ENCODE measurements at places on chromosomes 6 and 20. TPM values are rescaled to one million over a fixed set of nuclear protein-coding genes. Genes with fewer than 3 reads are reported as not detected.
A peak's percentile ranks its signal among the peaks of the same experiment; 100 is the strongest.

DNA sequence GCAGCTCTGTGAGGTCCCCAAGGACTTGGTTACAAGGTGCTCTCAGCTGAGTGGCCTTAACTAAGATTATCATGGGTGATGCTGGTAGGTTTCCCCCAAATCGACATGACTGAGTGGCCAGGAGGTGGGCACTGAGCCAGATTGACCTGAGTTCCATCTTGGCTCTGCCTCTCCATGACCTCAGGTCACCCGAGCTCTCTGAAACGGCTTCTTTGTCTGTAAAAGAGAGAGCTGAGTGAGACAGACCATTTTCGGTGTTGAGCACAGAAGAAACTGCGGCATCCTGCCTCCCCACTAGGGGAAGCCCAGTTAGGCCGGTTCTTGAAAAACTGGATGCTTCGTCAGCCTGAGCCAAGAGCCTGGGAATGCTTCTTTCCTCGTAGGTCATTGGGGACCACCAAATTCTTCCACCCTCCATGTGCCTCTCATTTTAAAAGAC, 14.1 kb upstream of the STX16 start:
- no peak overlapping the region for H3K27ac ChIP-seq
- peaks cover 11% of the 10 kb centered on the region for H3K4me1 ChIP-seq
- H3K36me3 ChIP-seq, result no peaks in the 10 kb centered on the region
- no peaks in the 10 kb centered on the region for H3K27me3 ChIP-seq

DNA sequence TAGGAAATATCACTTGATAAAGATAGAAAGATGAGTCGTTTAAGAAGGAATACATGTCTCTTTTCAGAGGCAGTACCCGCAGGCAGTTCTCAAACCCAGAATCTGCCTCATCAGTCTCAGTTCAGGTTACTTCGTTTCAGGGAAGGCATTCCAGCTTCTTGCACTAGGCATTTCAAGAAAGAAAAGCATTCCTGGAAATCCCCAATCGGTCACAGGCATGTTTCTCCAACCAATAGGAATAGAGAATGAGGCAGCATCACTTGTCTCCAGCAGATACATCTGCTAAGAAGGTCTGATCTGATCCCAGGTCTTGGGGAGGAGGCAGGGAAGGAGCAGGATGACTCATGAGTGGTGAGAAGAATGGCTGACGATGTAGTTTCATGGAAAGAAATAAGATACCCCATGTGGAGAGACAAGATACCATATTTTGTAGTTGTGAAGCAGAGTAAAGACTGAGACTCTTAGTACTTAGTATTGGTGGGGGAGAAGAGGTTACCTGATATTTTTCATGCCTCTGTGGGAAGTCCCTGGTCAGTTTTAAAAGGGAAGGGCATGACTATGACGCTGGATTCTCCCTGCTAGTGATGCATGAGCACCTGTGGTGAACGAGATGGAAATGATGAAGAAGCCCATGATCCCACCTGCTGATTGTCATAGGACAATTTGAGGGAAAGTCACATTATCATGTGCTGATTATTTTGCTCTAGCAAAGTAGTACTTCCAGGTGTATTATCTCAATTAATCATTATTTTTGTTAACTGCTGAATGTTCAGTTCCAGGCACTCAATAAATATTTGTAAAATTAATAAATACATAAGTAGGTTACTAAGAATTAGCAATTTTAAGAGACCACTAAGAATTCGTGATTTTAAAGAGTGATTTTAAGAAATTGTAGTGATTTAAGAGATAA, 20.3 kb upstream of the HLA-DRB1 start:
- no peak for DNase-seq
- H3K4me3 ChIP-seq, result no peak overlapping the region
- no peaks in the 10 kb centered on the region for H3K27me3 ChIP-seq
- no peaks in the 10 kb centered on the region for H3K36me3 ChIP-seq

Gene FOXQ1
- 0.18 TPM for total RNA-seq

DNA sequence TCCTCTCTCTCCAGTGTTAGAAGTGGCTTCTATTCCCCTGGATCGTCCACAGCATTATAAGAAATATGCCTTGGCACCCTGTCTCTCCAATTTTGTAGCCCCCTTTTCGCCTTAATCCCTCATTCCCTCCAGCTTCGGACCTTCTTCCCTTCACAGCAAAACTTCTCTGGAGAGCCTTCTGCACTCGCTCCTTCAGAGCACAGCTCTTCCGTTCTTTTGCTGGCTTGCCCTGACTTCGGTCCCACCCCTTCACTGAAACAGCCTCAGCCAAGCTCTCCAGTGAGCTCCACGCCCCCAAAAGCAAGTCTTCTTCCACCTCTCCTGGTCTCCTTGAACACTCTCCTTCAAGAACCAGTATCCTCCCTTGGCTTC, 134.7 kb upstream of the RNF24 start:
- no peaks in the 10 kb centered on the region for H3K36me3 ChIP-seq
- peaks cover 2% of the 10 kb centered on the region for H3K4me1 ChIP-seq
- no peak overlapping the region for H3K27ac ChIP-seq
- no peak for DNase-seq

Gene PTGIS
- total RNA-seq, result 38.3 TPM

Gene MYH7B
- 2.6 TPM for total RNA-seq

DNA sequence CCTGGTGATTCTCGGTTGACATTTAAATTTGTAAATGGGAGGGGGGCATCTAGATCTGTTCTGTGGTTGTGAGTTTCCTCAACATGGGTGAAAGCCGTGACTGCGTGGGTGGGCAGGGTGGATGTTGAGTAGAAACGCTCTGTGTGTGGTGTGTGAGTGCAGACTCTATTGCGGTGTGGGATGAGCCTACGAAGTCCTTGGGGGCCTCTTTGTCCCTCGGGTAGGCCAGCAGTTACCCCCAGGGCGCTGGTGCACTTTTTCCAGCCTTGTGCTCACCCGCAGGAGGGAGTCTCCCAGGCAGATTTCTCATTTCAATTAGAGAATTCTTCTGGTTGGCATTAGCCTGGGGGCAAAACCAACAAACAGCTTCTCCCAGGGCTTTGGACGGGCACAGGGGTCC, 10.6 kb downstream of the TOX2 start:
- H3K27me3 ChIP-seq, result no peaks in the 10 kb centered on the region
- DNase-seq, result no peak
- H3K4me1 ChIP-seq, result no peaks in the 10 kb centered on the region
- H3K27ac ChIP-seq, result no peak overlapping the region
- H3K4me3 ChIP-seq, result no peak overlapping the region

DNA sequence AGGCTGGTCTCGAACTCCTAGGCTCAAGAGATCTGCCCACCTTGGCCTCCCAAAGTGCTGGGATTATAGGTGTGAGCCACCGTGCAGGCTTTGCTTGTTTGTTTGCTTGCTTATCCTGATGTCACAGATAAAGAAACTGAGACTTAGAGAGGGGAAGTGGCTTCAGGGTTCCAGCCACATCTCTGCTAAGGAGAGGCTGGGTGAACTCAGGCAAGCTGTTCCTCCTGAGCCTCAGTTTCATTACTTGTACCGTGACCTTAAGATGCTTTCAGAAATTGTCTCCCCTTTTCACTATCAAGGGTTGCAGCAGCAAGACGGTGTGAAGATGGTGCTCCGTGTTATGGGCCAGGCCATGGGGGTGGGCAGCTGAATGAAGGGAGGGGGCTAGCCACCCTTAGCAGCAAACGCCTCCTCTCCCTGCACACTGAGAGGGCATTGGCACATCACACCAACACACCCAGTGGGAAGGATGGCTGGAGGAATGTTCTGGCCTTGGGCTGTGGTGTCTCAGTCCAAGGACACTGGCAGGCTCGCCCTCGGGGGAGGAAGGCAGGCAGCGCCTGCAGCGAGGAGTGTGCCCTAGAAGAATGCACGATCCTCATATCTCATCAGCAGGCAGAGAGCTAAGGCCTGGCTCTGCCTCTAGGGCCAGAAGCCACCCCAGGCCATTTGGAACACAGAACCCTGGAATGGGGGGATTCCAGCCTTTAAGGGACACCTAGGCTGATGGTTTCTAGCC, 48.2 kb upstream of the TLDC2 start:
- no peak overlapping the region for H3K27ac ChIP-seq
- no peak overlapping the region for H3K4me3 ChIP-seq
- H3K4me1 ChIP-seq, result peaks cover 24% of the 10 kb centered on the region

DNA sequence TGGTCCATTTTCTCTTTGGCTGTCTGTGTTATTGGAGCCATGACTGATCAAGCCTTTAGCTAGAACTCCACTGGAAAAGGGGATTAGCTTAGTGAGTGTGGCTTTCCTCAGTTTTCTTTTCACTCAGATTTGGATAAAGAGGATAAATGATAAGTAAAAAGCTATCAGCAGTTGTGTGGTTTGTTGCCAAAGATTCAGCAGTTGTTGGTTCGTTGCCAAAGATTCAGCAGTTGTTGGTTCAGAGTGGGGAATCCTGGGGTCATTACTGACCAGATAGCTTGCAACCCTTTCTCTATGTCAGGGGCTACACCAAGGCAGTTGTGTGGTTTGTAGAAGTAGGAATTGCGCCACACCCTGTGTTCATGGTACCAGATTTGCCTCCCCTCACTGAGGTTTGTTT, 107.7 kb upstream of the SCP2D1 start:
- DNase-seq, result no peak
- no peaks in the 10 kb centered on the region for H3K36me3 ChIP-seq
- no peaks in the 10 kb centered on the region for H3K27me3 ChIP-seq
- no peaks in the 10 kb centered on the region for H3K4me1 ChIP-seq

Gene TMC2
- 0.07 TPM for total RNA-seq

Gene LRRC73
- 1.2 TPM for total RNA-seq

Gene EYS
- total RNA-seq, result not detected

DNA sequence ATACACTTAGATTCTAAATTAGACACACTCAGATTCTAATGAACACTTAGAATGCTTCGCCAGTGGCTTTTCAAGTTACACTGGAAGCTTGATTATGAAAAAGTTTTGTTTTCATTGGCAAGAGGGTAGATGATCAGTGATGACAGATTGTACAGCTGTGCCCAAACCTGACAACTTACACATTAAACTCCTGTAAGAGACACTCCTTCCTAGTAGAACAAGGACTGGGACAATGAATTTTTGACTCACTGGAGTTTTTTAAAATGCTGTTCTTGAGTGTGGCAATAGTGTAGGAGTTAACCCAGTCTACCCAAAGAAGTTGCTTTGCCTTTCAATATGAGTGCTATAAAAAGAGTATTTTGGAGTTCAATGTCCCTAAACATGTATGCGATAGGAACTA, 140.8 kb downstream of the SLC16A10 start:
- no peaks in the 10 kb centered on the region for H3K27me3 ChIP-seq
- H3K36me3 ChIP-seq, result no peaks in the 10 kb centered on the region
- no peaks in the 10 kb centered on the region for H3K4me1 ChIP-seq
- H3K4me3 ChIP-seq, result no peak overlapping the region
- H3K27ac ChIP-seq, result no peak overlapping the region

- DNase-seq, result no peak
- H3K27me3 ChIP-seq, result no peaks in the 10 kb centered on the region
- H3K36me3 ChIP-seq, result no peaks in the 10 kb centered on the region
- H3K4me3 ChIP-seq, result no peak overlapping the region
- no peaks in the 10 kb centered on the region for H3K4me1 ChIP-seq
These were observed 172.3 kb upstream of the CST7 start for GRCh38 chr20:24776755-24777271.

- H3K4me3 ChIP-seq, result no peak overlapping the region
- no peaks in the 10 kb centered on the region for H3K4me1 ChIP-seq
- H3K27me3 ChIP-seq, result no peaks in the 10 kb centered on the region
- no peak for DNase-seq
- H3K27ac ChIP-seq, result no peak overlapping the region
- no peaks in the 10 kb centered on the region for H3K36me3 ChIP-seq
These were observed 318.0 kb upstream of the PTCHD4 start for GRCh38 chr6:48429021-48429420.

GRCh38 chr20:17841751-17842215, 126.8 kb downstream of the SNX5 start:
- DNase-seq, result peak; percentile 73
- no peak overlapping the region for H3K27ac ChIP-seq
- H3K4me1 ChIP-seq, result peaks cover 25% of the 10 kb centered on the region
- no peaks in the 10 kb centered on the region for H3K36me3 ChIP-seq

GRCh38 chr6:11903645-11904044, 108.5 kb upstream of the HIVEP1 start:
- H3K36me3 ChIP-seq, result no peaks in the 10 kb centered on the region
- no peak overlapping the region for H3K4me3 ChIP-seq
- no peaks in the 10 kb centered on the region for H3K27me3 ChIP-seq
- DNase-seq, result no peak
- no peaks in the 10 kb centered on the region for H3K4me1 ChIP-seq

Gene SLC17A3
- not detected for total RNA-seq

Gene PHACTR3
- 9.0 TPM for total RNA-seq

- H3K27me3 ChIP-seq, result peaks cover 5% of the 10 kb centered on the region
- no peak overlapping the region for H3K27ac ChIP-seq
- no peak overlapping the region for H3K4me3 ChIP-seq
- H3K36me3 ChIP-seq, result no peaks in the 10 kb centered on the region
- no peak for DNase-seq
These were observed 77.6 kb upstream of the STXBP5 start for GRCh38 chr6:147126618-147127022.

GRCh38 chr6:26571592-26572296, 25.0 kb upstream of the ABT1 start:
- H3K4me1 ChIP-seq, result no peaks in the 10 kb centered on the region
- no peaks in the 10 kb centered on the region for H3K36me3 ChIP-seq
- peak overlapping the region; percentile 37 for H3K4me3 ChIP-seq
- peak overlapping the region; percentile 43 for H3K27ac ChIP-seq
- DNase-seq, result no peak
- H3K27me3 ChIP-seq, result no peaks in the 10 kb centered on the region

Gene VSX1
- 0.13 TPM for total RNA-seq

GRCh38 chr20:63662813-63663189, 4.7 kb downstream of the RTEL1 start:
- no peaks in the 10 kb centered on the region for H3K36me3 ChIP-seq
- no peak overlapping the region for H3K27ac ChIP-seq
- DNase-seq, result no peak
- H3K4me1 ChIP-seq, result peaks cover 4% of the 10 kb centered on the region
- no peaks in the 10 kb centered on the region for H3K27me3 ChIP-seq

Gene BNIP5
- total RNA-seq, result 0.05 TPM

Data from ovary (tissue), 10 donors.